EL (cell line): ENCODE measurements at places on chromosomes 16 and 17.

DNA sequence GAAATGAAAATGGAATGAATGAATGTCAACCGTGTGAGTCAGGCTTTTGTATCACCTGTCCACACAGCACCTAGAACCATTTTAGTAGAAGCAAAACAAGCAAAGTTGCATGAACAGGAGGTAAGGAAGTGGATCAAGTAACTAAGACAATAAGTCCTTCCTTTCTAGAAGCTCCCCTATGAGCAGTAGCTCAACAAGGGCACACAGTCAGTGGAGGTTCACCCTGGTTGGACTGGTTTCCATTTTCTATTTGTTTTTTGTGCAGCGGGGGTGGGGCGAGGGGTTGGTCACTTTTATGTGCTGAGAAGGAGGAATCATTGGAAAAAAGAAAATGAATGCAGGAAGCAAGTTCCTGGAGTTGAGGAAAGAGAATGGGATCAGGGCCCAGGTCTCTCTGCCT lies 4.0 kb upstream of the HSBP1 start:
- no peak for DNase-seq

DNA sequence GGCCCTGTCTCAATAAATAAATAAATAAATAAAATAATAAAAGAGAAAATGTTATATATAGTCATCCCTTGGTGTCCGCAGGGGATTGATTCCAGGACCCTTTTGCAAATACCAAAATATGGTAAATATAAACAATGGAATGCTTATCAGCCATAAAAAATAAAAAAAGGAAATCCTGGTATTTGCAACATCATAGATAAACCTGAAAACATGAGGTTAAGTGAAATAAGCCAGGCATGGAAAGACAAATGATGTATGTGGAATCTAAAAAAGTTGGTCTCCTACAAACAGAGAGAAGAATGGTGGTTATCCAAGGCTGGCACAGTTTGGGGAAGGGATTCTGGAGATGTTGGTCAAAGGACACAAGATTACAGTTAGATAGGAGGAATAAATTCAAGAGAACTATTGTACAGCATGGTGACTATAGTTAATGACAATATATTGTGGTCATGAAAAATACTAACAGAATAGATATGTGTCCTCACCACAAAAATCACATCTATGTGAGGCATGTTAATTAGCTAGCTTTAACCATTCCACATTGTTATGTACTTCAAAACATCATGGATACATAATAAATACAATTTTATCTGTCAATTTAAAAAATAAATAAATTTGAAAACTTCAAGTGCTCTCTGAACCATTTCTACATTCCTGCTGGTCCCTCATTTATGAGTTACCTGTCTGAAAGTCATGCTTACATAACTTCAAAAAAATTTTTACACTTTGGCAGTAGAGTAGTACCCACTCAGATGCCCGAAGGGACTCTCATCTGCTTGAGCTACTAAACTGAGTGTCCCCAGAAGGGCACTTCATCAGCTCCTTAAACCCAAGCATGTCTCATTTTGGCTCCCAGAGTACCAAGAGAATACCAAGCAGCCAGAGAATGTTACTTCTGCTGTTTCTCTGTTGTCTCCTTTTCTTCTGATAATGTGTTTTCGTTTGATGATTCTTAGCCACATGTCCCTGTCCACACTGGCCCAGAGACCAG lies 26.6 kb downstream of the N4BP1 start:
- DNase-seq, result peak; percentile 59

GRCh38 chr16:13289515-13289914 lies 388.1 kb downstream of the SHISA9 start:
- DNase-seq, result no peak

DNA sequence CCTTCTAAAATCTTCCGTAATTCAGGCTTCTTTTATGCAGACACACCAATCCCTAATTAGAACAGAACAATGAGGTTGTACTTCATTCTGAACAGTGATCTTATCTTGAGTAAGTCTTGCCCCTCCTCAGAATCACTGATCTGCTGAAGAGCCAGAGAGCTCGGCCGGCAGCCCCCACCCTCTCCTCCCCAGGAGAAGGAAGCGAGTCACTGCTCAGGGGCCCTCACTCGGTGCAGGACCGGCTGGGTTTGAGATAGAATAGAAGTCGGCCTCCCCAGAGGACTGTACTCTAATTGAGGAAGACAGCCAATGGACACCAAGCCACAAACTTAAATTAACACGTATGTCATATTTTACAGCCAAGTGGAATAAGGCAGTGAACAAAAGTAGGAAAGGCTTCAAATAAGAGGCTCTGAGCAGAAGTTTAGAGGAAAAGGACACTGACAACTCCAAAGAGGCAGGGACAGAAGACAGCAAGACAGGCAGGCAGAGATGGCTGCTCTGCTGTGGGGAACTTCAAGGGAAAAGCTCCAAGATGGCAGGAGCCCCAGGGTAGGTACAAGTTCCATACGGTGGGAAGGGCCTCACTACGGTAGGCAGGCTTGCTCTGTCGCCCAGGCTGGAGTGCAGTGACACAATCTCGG lies 18.6 kb downstream of the CREBBP start:
- peak; percentile 68 for DNase-seq

- no peak for DNase-seq
These were observed 3.7 kb downstream of the GGA2 start for GRCh38 chr16:23506606-23506994.

DNA sequence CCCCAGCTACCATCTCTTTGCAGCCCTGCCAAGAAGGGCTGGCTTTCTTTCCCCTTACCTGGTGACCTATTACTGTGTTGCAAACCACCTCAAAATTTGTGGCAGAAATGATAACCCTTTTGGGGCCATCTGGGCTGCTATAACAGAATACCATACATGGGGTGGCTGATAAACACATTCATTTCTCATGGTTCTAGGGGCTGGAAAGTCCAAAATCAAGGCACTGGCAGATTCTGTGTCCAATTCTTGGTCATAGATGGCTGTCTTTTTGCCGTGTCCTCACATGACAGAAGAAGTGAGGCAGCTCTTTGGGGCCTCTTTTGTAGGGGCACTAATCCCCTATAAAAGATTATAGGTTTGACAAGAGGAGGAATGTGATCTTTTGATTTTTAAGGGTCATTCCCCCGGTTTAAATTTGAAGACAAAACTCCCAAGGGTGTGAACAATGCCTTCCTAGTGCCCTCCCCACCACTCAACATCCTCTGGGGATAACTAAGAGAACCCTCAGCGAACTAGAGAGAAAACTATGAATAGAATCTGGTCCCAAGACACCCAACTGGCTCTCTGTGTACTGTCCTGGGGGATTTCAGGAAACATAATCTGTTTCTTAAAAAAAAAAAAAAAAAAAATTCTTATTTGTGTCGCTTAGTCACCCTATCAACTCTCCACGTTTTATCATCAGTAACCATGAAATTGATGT lies 1.7 kb upstream of the METTL22 start:
- DNase-seq, result no peak

GRCh38 chr16:9047689-9048301 lies 43.6 kb upstream of the HAPSTR1 start:
- peak; percentile 99 for DNase-seq

- peak; percentile 84 for DNase-seq
These were observed at the start of gene IL32 for GRCh38 chr16:3065069-3065741. IL32 (plus strand) TSS chr16:3065640; CDS start chr16:3065812, 172 bp downstream.

- DNase-seq, result peak; percentile 21
These were observed 39.4 kb downstream of the ZNRF1 start for GRCh38 chr16:75038036-75038858.

GRCh38 chr17:63819131-63819530 lies 8.1 kb upstream of the PSMC5 start:
- no peak for DNase-seq

GRCh38 chr17:42520540-42520951 lies 15.5 kb upstream of the NAGLU start:
- no peak for DNase-seq

DNA sequence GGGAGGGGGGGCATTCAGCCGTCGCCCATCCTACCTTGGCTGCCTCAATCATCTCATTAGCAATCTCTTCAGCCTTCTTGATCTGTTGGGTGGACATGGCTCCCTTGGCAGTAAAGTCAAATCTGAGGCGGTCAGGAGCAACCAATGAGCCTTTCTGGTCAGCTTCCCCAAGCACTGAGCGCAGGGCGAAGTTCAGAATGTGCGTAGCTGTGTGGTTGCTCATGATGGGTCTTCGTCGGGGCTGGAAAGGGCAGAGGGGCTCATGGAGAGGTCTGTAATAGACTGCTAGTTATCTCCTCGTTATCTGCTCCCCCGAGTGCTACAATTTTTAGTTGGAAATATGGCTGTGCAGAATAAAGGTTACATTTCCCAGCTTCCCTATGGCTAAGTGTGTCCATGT lies 7.2 kb upstream of the EXOSC6 start:
- DNase-seq, result no peak

- peak; percentile 83 for DNase-seq
These were observed 7.6 kb upstream of the NXPH3 start for GRCh38 chr17:49567871-49568694.

DNA sequence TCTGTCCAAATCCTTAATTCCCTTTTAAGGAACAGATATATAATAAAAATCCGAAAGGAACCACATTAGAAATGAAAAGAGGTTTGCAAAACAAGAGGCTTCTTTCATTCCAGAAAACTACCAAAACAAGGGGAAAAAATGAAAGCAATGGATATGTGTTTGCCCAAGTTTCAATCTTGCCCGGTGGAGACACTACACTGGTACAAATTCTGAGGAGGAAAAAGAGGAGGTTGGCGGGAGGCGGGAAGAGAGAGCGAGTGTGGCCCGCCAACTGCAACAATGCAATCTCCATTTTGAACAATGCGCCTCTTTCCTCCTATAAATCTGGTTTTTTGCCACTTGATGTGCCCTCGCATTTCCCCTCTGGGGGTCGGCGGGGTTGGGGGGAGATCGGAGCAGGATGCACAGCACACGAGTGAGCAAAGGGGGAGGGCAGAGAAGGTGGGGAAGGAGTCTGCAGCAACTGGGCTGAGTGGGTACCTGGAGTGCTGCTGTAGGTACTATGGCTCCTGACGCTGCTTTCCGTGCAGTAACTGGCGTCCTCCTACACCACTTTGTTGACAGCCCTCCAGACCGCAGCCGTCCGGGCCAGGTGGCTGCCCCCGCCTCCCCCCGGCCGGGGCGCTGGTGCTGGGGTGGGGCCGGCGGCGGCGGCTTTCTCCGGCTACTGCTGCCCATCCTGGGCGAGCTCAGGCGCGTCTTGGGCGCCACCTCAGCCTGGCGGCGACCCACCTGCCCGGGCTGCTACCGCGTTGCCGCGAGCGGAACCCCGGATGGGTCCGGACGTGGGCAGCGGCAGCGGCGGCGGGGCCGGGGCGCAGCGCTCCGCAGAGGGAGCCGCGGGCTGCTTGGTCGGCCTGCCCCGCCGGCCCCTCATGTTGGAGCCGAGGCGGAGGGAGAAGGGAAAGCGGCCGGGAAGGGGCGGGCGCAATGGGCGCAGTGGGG lies 93.8 kb upstream of the PLEKHM1 start:
- peak; percentile 71 for DNase-seq

- DNase-seq, result no peak
These were observed 90.5 kb upstream of the MAF start for GRCh38 chr16:79691007-79691406.

DNA sequence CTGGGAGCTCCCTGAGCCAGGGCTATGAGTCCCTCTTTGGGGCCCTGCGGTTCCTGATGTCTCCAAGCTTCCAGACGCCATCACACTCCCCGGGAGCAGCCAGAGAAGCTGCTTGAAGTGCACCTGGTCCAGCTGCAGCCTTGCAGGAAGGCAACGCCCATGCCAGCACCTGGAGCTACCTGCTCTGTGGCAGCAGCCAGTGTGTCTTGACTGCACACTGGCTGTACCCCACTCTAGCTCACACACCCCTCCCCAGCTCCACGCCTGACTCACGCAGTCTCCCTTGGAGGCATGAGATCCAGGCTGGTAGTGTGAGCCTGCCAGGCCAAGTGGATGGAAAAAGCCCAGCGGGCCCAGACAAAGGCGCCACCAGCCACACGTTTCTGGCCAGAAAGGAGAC lies 63.3 kb downstream of the USP32 start:
- DNase-seq, result no peak

GRCh38 chr16:50152351-50152806 lies 727 bp upstream of the TENT4B start:
- DNase-seq, result peak; percentile 47

DNA sequence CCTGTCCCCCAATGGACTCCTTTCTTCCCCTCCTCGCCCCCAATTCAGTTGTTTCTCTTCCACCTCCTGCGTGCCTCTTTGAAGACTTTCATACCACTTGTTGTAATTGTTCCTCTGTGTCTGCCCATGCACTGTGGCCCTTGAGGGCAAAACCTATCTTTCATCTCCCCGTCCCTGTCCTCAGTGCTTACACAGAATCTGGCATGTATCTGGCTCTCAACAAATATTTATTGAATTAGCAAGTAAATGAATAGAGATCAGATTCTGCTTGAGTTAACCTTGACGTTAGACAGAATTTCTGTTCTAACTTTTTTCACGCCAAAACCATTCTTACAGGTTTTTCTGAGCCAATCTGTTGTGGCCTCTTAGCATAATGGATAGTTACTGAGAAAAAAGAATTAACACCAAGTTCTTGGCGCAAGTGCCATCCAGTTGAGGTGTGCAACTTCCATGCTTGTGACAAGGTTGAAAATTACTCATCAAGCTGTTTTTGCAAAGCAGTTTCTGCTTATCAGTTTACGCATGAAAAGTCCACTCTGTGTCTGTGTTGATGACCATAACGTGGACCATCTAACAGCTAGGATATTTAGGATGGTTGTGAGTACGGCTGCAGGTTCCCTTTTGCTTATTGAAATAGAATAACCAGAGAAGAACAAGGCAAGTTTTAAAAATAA lies 215.1 kb downstream of the PRKCA start:
- no peak for DNase-seq

- no peak for DNase-seq
These were observed 409.4 kb upstream of the ERCC4 start for GRCh38 chr16:13510425-13511151.

DNA sequence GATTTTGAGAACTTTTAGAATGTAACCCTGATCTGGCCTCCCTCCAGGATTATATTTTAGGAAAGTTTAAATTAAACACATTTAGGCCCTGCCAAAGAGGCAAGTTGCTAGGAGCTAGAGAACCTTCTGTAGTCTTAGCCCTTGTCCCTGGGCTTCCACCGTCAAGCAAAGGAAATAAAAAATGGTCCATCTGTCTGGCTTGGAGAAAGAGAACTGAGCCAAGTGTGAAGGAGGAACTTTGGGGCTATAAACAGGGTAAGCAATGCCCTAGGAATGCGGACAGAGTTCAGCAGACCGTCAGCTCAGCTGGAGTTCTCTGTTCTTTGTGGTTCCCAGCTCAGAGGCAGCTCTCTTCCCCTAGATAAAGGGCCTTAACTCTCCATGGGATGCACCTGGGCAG lies 29.6 kb downstream of the RCVRN start:
- peak; percentile 71 for DNase-seq

DNA sequence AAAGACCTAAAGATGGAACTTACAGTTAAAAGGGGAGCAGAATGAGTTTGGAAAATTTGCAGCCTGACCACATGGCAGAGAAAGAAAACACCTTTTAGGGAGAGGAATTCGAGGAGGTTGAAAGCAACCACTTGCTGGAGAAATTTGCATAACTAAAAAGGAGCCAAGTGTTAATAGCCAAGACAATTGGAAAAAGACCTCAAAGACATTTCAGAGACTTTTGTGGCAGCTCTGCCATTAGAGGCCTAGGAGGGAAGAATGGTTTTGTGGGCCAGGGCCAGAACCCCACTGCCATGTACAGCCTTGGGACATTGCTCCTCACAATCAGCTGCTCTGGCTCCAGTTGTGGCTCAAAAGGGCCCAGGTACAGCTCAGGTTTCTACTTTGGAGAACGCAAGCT lies 338.5 kb downstream of the UTP18 start:
- DNase-seq, result no peak

GRCh38 chr16:86367291-86368072 lies 142.8 kb upstream of the FOXF1 start:
- no peak for DNase-seq
